GM04504 (cell line): ENCODE measurements at places on chromosomes 5 and 9.

DNA sequence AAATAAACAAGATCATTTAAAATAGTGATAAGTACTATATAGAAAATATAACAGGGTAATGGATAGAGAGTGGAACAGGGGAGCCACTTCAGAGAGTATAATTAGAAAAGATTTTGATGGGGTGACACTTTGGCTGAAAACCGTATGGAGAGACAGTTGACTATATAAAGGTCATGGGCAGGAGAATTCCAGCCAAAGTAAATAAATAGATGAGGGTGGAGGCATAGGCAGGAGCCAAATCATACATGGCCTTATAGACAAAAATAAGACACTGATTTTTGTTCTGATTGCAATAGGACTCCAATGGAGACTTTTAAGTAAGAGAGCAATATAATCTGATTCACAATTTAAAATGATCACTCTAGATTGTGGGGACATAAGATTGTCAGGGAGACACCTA, 37.5 kb upstream of the NUDT12 start:
- no peak for DNase-seq

- DNase-seq = no peak
Measured at GRCh38 chr9:124495126-124496074, 11.8 kb downstream of the NR5A1 start.

- DNase-seq = no peak
Measured at GRCh38 chr9:93318480-93318879, 133.0 kb upstream of the FAM120A start.

DNA sequence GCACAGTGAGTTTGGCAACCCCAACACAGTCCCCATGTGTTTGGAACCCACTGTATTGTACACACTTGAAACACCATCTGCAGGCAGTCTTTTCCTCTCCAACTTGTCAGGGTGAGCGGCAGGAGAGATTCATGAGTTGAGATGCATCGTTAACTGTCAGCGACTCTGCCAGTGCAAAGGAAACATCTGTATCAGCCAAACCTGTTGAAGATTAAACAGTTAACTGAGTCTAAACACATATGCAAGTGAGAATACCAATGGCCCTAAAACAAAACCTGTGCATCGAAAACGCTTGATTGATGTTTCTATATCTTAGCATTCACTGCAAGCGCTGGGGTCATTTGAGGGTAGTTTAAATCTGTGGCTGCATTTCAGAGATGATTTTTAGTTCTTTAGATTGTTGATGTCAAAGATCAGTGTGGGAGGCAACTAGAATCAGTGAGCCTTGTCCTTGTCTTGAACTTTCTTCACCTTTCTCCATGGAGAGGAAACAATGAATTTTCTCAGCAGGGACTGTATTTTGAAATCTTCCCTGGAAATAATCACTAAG, 41.3 kb upstream of the PAM start:
- DNase-seq = no peak

DNA sequence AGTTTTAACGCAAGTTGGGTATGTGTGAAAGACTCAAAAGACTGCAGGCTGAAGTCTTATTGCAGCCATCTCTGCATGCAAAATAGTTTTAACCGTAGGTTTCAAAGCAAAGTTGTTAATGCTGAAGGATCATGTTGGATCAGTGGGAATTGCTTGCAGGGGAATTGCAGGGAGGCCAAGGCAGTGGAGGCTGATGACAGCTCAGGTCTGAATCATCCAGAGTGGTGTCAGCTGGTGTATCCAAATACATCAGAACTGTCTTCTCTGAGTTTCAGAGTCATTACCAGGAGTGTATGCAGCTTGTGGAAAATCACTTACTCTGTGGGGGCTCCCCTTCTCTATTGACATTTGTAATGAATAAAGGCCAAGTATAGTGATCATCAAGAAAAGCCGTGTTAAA, 435.7 kb downstream of the SH3GL2 start:
- no peak for DNase-seq

GRCh38 chr5:135395451-135395850, 3.6 kb downstream of the MACROH2A1 start:
- DNase-seq = no peak

DNA sequence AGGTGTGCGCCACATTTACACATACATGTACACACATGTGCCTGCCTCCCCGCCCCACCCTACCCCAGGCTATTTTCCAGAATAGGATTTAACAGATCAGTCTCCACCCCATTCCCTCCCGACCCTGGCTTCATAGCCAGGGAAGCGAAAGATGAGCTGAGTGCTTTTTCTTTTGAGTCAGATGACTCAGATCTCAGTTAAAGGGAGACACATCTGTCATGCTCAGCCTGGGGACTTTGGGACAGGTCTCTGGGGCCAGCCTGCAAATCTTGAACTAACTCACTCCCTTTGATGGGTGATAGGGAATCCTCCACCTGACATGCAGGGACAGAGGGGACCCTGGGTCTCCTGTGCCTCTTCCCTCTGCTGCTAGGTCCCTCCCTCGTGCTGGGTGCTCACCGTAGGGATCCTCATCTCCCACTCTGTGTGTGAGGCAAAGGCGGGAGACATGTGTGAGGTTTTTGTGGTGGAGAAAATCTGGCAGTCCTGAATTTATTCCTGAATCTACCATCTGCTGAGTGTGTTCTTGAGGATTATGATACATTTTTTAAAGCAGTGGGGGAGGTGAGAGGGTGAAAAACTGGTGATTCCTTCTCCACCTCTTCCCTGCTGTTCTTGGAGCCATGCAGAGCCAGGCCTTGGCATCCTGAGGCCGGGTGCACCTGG, 37.7 kb downstream of the NEUROG1 start:
- DNase-seq = no peak

- no peak for DNase-seq
Measured at GRCh38 chr9:117545846-117546245, 131.0 kb upstream of the ASTN2 start.

DNA sequence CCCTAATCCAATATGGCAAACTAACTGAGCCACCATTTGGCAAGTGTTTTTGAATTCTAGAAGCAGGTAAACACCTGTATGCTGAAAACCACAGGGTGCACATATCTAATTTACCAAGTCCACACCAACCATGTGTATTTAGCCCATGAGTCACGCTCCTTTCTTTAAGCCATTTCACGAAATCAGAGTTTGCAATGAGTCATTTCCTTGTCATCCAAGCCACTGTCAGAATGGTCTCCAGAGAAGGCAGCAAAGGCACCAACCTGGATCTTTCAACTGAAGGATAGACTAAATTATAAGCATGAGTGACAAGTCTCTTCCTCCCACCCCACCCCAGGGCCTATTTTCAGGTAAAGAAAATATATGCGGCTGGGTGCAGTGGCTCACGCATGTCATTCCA, 110.0 kb downstream of the PAX5 start:
- DNase-seq = peak; percentile 48

DNA sequence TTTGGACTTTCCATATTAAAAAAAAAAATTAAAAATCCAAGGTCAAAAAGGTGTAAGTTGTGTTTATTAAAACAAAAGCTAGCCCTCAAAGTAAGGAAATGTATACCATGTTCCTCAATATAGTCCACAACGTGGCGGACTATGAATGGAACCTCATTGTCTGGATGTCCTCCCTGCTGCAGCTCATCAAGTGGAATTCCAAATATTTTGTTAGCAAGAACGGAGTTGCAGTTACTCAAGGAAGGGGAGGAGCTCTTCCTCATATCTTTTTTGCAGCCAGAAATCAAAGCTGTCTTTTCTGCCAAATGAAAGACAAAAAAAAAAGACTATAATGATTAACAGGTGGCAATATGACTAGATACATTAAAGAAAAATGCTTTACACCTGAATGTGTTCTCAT, 14.0 kb downstream of the FAM13B start:
- no peak for DNase-seq

- no peak for DNase-seq
Measured at GRCh38 chr9:18726546-18726945, 252.6 kb downstream of the ADAMTSL1 start.

DNA sequence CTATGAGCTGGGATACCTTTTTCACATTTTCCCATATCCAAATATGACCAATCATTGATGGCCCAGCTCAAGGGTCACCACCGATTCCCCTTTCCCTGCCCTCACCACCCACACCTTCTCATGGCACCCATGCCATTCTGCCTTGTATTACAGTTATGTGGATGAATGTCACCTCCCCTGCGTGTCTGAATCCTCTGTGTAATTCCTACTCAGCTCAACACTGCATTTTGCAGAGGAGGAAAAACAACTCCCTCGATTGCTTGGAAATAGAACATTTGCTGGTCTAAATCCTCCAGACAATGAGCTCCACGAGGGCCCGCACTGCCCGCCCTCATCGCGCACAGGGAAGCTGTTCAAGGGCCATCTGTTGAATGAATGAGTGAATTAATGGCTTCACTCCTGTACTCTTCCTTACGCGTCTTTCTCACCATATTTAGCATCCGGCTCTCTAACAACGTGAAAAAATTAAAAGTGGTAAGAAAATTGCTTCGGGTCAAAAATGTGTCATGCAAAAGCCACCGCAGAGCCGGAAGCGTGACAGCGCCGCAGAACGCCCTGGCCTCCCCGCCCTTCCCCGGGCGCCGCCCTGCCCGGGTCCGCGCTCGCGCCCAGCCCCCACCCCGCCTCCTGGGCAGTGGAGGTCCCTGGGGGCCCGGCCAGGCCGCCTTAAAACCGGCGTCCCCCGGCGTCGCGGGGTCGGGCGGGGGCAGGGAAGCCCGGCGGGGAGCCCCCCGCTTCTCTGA, 704 bp downstream of the SUSD1 start:
- DNase-seq = no peak

DNA sequence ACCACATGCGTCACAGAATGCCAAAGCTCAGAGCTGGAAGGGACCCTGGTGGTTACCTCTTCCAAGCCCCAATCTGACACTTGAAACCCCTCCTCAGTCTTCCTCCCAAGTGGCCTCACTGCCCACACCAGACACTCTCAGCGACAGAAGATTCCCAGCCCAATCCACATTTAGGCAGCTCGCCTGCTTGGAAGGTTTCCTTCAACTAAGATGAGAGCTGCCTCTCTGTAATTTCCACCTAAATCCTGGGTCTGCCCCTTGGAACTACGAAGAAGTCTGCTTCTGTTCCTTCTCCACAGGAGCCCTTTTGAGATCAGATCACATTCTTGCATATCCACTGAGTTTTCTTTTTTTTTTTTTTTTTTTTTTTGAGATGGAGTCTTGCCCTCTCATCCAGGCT, 83.7 kb downstream of the PAX5 start:
- DNase-seq = no peak

- no peak for DNase-seq
Measured at GRCh38 chr9:135746565-135746964, 44.6 kb downstream of the KCNT1 start.

- peak; percentile 40 for DNase-seq
Measured at GRCh38 chr5:96807075-96807654, 580 bp downstream of the ERAP1 start.

DNA sequence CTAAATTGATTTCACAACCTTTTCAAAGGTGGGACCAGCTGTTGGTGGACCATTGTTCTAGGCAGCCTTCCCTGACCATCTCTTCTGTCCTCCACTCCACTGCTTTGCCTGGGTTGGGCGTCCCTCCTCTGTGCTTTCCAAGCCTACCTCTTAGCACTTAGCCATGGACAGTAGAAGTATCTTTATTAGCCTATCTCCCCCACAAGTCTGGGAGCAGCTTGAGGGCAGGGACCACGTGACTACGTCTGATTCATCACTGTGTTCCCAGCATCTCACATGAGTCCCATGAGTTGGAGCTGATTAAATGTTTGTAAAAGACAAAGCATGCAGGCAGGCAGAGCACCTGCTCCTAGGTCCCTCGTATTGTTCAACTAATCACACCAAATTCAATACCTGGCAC, 20.9 kb downstream of the MORN5 start:
- DNase-seq = peak; percentile 62

- no peak for DNase-seq
Measured at GRCh38 chr5:157877821-157878220, 18.9 kb upstream of the CLINT1 start.

GRCh38 chr5:113682497-113683136, 169.1 kb downstream of the YTHDC2 start:
- no peak for DNase-seq

DNA sequence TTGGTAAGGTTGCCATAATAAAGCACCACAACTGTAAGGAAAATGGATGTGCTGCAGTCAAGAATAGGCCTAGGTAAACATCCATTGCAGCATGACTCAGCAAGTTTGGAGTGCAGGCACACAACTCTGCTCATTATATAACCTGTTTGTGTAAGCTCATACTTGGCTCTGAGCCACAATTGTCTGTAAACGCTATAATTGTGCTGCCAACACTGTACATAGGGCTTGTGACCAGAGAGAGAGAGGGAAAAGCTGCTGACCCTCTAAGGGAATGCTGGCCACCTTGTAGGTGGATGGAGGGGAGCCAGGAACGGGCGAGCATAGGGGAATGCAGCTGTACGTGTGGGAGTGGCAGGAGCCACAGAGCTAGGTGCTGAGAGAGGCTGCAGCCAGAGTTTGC, 2186.5 kb upstream of the ACO1 start:
- DNase-seq = no peak

DNA sequence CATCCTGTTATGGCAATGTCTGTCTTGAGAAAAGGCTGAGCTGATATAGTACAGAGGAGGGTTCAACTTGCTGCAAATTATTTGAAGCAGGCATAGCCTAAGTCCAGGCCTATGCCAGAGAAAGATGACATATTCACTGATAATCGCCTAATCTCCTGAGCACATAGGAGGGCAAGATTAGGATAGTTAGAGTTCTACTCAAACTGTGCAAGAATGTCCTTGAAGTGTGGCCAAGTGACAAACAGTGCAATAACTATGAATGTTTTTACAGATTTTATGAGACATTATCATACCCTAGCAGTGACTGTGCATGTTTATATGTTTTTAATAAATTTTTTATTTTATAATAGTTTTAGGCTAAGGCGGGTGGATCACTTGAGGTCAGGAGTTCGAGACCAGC, 96.2 kb downstream of the TSSK1B start:
- DNase-seq = no peak

DNA sequence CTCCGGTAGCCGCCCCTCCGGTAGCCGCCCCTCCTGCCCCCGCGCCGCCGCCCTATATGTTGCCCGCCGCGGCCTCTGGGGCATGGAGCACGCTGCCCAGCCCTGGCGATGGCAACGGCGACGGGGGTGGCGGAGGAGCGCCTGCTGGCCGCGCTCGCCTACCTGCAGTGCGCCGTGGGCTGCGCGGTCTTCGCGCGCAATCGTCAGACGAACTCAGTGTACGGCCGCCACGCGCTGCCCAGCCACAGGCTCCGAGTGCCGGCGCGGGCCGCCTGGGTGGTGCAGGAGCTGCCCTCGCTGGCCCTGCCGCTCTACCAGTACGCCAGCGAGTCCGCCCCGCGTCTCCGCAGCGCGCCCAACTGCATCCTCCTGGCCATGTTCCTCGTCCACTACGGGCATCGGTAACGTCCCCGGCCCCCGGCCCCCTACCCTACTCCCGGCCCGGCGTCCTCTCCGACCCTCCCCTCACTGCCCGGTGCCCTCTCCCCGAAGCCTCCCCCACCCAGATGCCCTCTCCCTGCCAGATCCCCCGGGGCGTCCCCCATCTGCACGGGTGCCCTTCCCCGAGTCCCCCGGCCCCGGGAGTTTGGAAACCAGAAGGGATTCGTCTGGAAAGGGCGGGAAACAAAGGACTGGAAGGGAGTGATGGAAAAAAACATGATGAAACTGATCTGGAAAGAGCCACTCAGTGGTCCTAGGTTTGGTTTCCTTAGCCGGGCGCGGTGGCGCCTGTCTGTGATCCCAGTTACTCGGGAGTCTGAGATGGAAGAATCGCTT, 417 bp downstream of the SRD5A1 start:
- no peak for DNase-seq

- no peak for DNase-seq
Measured at GRCh38 chr5:172004824-172005237, 1.6 kb downstream of the FBXW11 start.

- no peak for DNase-seq
Measured at GRCh38 chr5:151150471-151151262, 6.9 kb downstream of the ANXA6 start.
